ENCODE measurements at places on chromosomes 7 and 10. TPM values are rescaled to one million over a fixed set of nuclear protein-coding genes. Genes with fewer than 3 reads are reported as not detected.

The CDH23 gene
- 1.3 TPM for total RNA-seq

- peak; percentile 71 for DNase-seq
These were observed 26.4 kb upstream of the ANKRD1 start for GRCh38 chr10:90947030-90947960.

- DNase-seq: no peak
These were observed 358.1 kb downstream of the CRPPA start for GRCh38 chr7:16063221-16063620.

- DNase-seq: no peak
These were observed 6.8 kb upstream of the ZCCHC24 start for GRCh38 chr10:79452174-79452611.

Data from activated CD4-positive, alpha-beta T cell treated with anti-CD3 and anti-CD28 coated beads, Interleukin-2, amount 10 ng/mL, durations not matched to agents 24 days and 14 days (primary cell).